ENCODE measurements at places on chromosomes 3 and 15.

DNA sequence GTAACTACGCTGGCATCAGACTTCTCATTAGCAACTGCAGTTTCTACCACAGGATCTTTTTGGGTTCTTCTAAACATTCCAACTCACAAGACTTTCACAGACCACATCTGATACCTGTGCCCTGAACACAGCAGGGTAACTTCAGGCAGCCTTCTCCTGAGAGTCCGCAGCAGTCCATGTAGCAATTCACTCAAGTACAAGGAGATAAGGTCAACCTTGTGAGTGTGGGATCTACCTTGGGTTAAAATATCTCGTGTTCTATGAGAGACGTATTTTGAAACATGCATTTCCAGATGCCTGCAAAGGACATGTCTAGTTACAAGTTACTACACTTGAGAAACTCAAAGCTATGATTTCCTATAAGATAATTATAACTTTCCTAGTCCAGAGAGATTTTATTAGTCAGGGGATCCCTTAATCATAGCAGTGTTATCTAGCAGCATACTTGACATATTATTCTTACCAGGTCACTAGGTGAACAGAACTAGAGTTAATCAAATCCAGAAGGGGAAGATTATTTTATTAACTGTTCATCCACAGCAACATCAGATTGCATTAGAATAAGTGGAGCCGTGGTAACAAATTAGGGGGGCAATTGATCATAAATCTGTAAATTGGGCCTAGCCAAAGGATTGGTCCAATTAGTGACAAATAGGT, 66.4 kb downstream of the ASTE1 start:
- H3K27ac ChIP-seq, result no peak overlapping the region
- H3K4me1 ChIP-seq, result no peaks in the 10 kb centered on the region
- H3K27me3 ChIP-seq, result no peaks in the 10 kb centered on the region
- DNase-seq, result no peak
- no peak overlapping the region for H3K4me3 ChIP-seq

DNA sequence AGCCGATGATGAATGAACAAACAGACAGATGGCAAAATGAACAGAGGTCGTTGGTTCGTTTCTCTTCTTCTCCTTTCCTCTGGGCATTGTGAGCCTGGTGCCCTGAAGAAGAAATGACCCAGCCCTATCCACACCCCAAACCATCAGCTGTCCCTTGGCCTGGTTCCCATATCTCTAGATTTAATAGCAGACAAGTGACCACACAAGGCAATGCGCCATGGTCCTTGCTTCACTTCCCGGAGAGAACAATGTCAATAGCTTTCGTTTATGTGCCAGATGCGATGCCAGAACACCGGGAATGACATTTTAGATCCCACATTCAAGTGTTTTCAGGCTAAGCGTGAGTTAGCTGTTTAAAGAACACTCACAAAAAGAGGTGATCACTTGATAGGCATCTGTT, 17.7 kb downstream of the POC1A start:
- peak overlapping the region; percentile 36 for H3K27ac ChIP-seq
- no peak for DNase-seq
- H3K4me1 ChIP-seq, result peaks cover 17% of the 10 kb centered on the region
- H3K27me3 ChIP-seq, result no peaks in the 10 kb centered on the region
- H3K36me3 ChIP-seq, result no peaks in the 10 kb centered on the region
- no peak overlapping the region for H3K4me3 ChIP-seq

DNA sequence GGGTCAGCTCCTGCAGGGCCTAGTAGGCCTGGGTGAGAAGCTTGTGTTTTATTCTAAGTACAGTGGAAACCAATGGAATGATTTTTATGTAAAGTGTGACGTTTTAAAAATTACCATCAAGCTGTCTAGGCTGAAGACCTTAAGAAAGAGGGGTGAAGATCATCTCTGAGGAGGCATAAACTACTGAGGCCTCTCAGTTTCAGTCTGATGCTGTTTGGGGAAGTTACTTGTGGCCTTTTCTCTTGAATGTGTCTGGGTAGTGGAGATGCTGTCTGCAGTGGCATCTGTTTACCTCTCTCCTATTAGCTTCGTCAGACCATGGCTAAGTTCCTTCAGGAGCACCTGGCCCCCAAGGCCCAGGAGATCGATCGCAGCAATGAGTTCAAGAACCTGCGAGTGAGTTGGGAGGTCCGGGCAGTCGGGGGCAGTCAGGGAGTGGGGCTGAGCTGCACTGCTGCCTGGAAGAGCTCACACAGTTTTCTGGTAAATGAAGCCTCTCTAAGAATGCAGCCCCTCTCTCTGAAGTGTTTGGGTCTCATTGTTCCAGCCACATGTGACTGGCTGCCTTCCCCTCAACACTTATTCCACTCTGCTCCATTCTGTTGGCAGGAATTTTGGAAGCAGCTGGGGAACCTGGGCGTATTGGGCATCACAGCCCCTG, 1.9 kb downstream of the IVD start:
- H3K4me3 ChIP-seq, result no peak overlapping the region
- peaks cover 21% of the 10 kb centered on the region for H3K36me3 ChIP-seq
- H3K27ac ChIP-seq, result no peak overlapping the region

DNA sequence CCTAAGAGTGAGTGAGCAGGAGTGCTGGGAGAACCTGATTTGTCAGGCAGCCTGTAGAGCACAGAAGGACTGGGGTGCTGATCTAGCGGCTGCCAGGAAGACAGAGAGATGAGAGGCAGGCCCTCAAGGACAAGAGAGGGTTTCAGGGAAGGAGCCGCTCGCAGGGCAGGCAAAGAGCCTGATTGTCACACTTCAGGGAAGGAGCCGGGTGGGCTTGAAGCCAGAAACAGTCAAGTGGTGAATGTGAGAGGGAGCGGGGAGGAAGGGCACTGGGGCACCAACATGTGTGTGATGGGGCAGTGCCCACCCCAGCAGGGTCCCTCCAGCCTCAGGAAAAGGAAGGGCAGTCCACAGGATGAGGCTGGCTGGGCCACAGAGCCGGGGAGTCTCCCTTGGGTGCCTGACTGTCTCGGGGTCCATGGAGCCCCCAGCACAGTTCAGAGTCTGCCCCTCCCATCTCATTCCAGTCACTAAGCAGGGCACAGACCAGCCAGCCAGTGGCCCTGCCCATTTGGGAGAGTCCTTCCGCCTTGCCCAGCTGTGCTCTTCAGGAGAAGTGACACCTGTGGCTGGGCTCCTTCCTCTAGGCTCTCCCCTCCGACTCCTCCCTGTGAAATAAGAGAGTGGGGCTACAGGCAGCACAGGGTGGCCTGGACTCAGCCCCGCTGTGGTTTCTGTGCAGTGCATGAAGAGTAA, 148.6 kb downstream of the RAB11A start:
- no peaks in the 10 kb centered on the region for H3K27me3 ChIP-seq
- no peak overlapping the region for H3K4me3 ChIP-seq
- no peak overlapping the region for H3K27ac ChIP-seq

- no peaks in the 10 kb centered on the region for H3K27me3 ChIP-seq
- no peak for DNase-seq
- H3K27ac ChIP-seq, result no peak overlapping the region
- no peaks in the 10 kb centered on the region for H3K36me3 ChIP-seq
- no peak overlapping the region for H3K4me3 ChIP-seq
Measured at GRCh38 chr15:96887730-96888129, 557.2 kb downstream of the NR2F2 start.

GRCh38 chr3:123112232-123112631, 45.4 kb downstream of the PDIA5 start:
- no peak overlapping the region for H3K27ac ChIP-seq
- peaks cover 7% of the 10 kb centered on the region for H3K4me1 ChIP-seq
- H3K27me3 ChIP-seq, result no peaks in the 10 kb centered on the region
- no peak overlapping the region for H3K4me3 ChIP-seq
- H3K36me3 ChIP-seq, result peaks cover 22% of the 10 kb centered on the region

All from thoracic aorta (tissue), 2 donors.